Spinal cord (tissue), 10 donors: ENCODE measurements at places on chromosomes 7 and 10.

GRCh38 chr10:67780759-67781538 is 57.0 kb downstream of the DNAJC12 start:
- no peak for DNase-seq

DNA sequence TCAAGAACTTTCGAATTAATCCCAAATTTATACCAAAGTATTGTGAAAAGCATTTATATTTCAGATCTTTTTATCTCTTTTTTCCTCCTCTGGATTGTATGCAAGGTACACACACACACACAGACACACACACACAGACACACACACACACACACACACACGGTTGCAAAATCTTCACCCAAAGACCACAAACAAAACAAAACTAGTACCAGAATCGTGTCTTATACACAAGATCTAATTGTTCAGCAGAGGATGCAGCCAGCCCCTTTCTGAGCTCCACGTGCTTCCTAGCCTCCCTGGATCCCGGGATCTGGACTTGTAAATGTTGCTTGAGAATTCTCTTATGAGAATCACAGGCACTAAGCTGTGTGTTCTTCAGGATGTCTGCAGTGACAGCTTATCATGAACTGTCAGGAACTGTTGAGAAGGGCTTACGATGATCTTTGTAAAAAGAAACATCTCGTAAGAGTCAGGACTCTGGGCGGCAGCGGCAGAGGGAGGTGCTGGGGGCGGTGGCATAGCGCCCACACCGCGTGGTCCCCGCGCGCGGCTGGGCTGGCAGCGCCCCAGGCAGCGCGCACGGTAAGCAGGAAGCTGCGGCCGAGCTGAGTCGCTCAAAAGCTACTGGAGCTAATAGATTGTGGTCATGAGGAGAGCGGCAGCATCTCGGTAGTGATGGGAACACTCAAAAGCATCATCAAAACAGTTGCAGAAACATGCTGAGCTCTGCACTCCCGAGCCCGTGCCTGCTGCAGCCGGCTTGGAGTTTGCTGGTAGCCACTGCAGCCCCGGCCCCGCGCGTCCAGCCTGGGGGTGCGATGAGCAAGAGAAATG is 277.6 kb downstream of the GATA3 start:
- DNase-seq: no peak

DNA sequence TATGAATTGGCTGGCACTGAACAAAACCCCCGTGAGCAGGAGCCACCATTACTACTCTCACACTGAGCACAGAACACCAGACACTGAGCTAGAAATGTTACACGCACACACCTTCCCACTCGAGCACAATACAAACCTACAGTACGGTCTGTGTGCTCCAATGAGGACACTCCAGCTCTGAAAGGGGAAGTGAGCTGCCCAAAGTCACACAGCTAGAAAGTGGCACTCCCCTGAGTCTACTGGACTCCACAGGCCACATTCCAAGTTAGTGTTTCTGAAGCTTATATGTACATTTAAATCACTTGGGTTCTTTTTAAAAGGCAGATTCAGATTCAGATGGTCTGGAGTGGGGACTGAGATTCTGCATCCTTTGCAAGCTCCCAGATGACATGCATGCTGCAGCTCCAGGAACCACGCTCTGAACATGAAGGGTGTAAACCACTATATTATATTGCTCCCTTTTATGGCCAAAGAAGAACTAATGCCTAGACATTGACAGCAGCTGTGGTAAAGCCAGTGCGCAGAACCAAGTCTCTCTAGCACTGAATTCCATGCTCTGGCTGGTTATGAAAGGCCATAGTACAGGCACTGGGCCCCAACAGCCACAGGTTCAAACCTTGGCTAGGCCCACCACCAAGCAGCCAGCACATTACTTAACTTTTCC is 77.1 kb downstream of the FRMPD2 start:
- DNase-seq: no peak

DNA sequence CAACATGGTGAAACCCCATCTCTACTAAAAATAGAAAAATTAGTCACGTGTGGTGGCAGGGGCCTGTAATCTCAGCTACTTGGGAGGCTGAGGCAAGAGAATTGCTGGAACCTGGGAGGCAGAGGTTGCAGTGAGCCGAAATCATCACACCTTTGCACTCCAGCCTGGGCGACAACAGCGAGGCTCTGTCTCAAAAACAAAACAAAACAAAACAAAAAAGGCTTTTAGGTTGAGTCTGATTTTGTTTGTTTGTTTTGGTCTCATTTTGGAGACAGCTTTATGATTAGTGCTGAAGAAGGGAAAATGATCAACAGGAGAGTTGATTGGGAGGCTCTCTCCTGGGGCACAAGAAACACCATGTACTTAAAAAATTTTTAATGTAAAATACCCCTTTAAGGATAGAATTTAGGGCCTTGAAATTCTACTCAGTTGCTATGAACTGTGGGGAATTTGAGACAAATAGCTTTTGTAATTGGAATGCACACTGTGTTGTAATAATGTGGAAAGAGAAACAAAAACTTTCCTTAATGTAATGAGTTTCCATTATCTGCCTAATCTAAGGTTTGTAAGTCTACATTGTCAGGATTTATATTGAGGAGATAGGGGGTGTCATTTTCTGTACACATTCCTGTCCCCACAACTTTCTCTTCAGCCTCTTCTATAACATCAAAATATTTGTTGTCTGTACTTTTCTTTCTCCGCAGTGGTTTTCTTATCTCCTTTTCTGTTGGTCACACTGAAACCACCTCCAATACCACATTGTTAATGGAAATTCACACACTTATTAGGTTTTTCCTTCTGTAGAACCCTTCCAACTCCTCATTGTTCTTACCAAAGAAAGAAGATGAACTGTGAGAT is 41.3 kb downstream of the ARID5B start:
- DNase-seq: no peak

DNA sequence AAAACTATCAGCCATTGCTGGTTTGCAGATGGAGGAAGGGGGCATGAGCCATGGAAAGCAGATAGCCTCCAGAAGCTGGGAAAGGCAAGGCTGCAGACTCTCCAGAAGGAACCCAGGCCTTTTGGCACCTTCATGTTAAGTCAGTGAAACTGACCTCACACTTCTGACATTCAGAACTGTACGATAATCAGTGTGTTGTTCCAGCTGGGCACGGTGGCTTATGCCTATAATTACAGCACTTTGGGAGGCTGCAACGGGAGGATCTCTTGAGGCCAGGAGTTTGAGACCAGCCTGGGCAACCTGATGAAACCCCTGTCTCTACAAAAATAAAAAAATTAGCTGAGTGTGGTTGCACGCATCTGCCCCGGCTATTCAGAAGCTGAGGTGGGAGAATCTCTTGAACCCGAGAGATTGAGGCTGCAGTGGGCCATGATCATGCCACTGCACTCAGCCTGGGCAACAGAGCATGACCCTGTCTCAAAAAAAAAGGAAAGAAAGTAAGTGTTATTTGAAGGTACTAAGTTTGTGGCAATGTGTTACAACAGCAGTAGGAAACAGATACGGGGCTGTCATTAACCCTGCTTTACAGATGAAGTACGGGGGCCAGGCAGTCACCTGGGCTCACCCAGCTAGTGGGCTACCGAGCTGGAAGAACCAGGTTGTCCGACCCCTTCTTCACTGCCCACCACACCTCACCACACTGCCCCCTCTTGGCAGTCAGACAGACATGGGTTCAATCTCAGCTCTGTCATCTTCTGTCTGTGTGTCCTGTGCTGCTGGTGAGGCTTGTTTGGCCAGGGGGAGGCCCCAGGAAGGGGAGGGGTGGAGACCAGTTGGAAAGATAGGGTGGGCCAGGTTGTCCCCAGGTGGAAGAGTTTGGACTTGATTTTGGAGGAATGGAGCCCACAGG is 18.3 kb downstream of the CHST3 start:
- no peak for DNase-seq

DNA sequence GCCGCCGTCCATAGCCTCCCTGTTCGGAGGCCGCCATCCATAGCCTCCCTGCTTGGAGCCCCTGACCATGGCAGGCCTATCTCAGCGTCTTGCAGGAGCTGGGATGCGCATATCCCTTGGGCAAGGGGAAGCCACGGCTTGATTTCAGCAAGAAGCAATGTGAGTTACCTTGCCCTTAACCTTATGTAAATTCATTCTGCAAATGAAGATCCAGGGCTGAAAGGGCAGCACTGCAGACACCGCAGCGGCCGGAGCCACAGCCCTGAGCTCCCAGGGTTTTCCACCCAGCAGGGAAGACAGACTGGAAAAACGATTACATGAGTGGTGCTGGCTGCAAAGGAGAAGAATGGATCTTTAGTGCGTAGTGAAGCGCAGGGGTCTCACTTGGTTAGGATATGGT is 95.8 kb downstream of the SEC61G start:
- DNase-seq: no peak

DNA sequence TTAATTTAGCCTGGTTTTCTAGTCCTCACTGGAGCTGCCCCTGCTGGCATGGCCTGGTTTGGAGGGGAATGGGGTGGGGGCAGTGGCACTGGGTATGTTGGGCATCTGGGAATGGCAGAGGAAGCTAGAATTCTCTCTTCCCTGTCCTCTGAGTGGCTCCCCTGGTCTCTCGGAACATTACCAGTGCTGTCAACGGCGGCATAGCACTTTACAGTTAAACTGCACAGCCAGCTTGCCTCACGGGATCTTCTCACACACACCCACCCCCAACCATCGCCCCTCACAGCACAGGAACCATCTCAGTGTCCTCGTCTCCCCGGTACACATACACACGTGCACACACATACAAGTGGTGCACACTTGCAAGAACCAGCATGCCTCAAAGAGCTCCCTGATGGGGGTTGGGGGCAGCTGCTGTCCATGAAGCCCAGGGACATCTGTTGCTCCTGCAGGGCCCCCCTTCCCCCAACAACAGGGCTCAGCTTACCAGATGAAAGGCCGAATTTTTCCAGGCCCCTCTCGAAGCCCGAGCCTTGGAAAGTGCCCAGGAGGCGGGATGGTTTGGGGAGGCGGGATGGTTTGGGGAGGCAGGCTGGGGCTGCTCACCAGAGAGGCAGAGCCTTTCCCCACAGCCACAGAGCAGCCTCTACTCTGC is 41.0 kb downstream of the TSPAN15 start:
- DNase-seq: no peak

DNA sequence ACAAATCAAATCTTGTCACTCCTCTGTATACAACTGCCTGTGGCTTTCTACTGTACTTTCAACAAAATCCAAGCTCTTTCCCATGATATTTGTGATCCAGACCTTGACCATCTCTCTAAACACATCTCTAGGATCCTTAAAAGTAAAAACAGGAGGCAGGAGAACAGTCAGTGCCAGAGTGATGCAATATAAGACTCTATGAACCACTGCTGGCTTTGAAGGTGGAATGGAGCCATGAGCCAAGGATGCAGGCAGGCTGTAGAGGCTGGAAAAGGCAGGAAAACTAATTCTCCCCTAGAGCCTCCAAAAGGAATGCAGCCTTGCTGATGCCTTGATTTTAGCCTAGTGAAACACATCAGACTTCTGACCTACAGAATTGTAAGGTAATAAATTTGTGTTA is 45.5 kb upstream of the LRRN3 start:
- no peak for DNase-seq

DNA sequence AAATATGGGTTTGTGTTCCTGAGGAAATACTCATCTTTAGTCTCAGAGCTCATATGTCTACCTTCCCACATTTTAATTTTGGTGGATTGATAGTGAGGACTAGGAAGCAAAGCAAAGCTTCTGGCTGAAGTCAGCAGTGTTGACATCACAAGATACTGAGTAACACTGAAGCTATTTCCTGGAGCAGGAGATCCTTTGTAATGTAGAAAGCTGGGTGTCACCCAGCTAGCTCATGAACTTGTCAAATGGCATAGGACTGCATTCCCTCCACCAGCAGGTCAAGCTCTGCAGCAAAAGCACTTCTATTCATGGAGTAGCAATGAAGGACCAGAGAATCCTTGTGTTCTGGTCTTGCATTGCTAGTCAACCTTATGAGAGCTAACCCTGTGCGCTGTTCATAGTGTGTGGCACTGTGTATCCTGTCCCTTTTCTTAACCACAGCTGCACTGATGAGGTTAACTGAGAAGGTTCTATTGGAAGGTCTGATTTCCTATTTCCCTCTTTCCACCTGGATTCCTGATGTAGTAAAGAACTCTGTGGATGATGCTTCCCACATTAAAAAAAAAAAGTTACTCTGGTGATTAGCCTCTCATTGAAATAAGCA is 94.8 kb upstream of the ZNF804B start:
- no peak for DNase-seq

GRCh38 chr10:35300063-35300699 is 36.1 kb upstream of the CCNY start:
- DNase-seq: no peak

GRCh38 chr10:49762566-49762877 is 399 bp upstream of the OGDHL start:
- no peak for DNase-seq

- DNase-seq: no peak
Measured at GRCh38 chr10:73881221-73881919, 7.0 kb upstream of the CAMK2G start.

DNA sequence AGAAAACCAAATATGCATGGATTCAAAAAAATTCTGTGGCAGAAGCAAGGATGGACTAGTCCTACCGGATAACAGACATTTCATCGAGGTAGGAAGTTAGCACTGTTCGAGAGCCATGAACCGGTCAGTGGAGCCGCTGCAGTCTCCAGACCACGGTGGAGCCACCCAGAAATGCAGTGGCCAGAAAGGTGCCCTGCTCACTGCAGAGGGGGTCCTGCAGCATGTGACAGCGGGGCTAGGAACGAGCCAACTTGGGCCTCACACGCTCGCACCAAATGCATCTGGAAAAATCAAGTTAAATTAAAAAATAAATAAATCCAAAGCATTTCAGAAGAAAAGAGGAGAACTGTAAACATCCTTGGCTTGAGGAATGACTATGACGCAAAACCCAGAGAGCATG is 13.1 kb upstream of the CFAP46 start:
- no peak for DNase-seq

DNA sequence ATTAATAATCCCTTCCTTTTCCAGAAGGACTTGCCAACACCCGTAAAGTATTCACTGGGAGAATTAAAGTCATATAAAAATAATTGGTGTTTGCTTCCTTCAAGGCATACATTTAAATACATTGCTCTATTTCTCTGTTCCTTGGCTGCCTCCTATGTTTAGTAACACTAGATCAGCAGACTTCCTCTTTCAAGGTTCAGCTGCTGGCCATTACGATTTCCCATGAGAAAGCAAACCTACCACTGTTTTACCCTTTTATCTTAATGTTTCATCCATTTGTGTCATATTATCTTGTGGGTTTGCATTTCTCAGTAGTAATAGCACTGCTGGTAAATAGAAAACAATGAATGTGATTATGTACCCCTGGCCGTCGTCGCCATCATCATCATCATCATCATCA is 313.8 kb upstream of the BMPER start:
- no peak for DNase-seq
